ENCODE measurements at places on chromosomes 1 and 21.

DNA sequence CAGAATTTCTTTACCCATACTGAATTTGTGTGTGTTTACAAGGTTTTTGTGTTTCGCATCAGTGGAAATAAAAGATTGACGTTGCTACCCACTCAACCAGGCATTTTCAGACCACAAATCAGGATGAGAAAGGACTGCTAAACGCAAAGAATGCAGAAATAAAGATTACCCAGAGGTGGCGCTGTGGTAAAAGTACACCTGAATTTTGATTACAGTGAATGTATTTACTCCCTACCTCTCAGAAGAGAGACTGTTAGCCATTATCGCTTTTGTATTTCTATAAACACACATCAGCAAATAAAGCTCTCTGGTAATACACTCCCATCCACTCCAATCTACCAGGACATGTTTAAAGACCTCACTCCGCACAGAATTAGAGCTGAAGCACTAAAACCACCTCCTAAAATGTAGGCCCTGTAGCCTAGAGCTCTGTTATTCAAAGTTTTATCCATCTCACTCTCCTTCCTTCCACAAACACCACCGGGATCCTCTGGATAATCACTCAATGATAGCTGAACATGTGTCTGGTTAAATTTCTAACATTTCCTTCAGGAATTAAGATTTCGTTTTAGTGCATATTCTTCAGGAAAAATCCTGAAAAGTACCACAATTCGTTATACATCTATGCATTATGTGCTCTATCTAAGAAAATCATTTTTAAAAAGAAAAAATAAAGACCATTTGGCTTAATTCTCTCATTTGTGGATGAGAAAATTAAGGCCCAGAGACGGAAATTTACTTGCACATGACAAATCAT lies 2.5 kb upstream of the LMO4 start:
- peak; percentile 53 for DNase-seq

GRCh38 chr21:15943009-15943666 lies 213.4 kb downstream of the USP25 start:
- DNase-seq = peak; percentile 63

GRCh38 chr21:45138199-45139002 lies 64.0 kb downstream of the ADARB1 start:
- no peak for DNase-seq

- no peak for DNase-seq
Measured at GRCh38 chr1:23692308-23692871, 784 bp downstream of the RPL11 start.

DNA sequence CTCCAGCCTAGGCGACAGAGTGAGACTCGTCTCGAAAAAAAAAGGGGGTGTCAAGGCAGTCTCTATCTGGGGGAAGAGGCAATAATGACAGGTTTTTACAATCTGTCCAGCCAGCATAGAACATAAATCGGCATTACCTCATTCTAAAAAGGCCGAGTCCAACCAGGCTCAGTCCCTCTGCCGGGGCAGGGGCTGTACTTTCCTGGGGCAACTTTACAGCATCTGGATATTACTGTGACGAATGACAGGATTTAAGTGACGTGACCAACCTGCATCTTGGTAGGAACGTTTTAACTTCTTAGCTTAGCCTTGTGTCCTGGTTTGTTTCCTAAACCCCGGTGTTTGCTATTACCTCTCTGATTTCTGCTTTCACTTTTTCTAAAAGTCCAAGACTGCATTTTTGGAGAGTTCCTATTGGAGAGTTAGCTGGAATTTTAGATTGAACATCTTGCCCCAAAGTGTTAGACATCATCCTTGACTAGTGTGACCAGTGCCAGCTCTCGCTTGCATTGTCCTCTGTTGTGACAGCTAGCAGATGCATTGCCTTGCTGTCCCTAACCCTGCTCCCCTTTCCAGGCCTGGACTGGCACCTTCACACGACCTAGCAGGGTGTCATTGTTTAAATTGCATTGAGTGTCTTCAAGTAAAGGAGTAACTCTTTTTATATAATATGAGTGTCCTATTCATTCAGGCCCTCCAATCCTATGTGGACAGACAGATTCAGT lies 96.5 kb downstream of the TGFBR3 start:
- no peak for DNase-seq

DNA sequence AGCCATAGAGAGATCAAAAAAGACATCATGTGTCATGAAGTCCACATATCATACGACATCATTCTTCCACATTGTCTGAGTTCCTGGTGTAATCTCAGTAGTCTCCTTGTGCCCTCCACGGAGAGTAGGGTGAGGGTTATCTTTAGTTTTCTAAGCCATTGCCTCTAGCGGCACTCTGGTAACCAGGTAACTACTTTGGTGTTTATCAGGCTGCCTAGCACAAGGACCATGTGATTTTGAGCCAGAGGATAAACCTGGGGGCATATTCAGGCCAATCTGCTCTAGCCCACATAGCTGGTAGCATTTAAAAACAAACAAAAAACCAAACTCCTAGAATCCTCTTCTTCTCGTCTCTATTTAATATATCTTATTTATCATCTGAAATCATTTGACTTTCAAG lies 147.4 kb downstream of the GDAP2 start:
- DNase-seq = no peak

DNA sequence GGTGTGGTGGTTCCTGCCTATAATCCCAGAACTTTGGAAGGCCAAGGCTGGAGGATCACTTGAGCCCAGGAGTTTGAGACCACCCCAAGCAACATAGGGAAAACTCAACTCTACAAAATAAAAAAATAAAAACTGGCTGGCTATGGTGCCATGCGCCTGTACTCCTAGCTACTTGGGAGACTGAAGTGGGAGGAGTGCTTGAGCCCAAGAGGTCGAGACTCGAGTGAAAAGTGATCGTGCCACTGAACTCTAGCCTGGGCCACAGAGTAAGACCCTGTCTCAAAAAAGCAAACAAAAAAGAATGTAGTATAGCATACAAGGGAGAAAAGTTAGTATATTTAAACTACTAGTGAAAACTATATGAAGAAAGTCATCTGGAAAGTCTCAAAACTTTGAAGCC lies 66.7 kb downstream of the ARID4B start:
- DNase-seq = no peak

GRCh38 chr1:155981266-155982088 lies 3.1 kb upstream of the ARHGEF2 start:
- DNase-seq = peak; percentile 19

- DNase-seq = no peak
Measured at GRCh38 chr1:164768619-164769018, 209.6 kb downstream of the PBX1 start.

- peak; percentile 62 for DNase-seq
Measured at GRCh38 chr1:203089001-203089650, 3.3 kb upstream of the MYOG start.

GRCh38 chr1:81847063-81847462 lies 46.3 kb downstream of the ADGRL2 start:
- DNase-seq = no peak

All from foreskin keratinocyte (primary cell).